ENCODE measurements at places on chromosomes 1 and 21.
A peak's percentile ranks its signal among the peaks of the same experiment; 100 is the strongest.

- DNase-seq, result peak; percentile 70
These were observed at the start of gene SLC19A1 for GRCh38 chr21:45542242-45542666. Gene SLC19A1 (minus strand): TSS chr21:45542440. CDS start chr21:45537959, 4,481 bp downstream.

DNA sequence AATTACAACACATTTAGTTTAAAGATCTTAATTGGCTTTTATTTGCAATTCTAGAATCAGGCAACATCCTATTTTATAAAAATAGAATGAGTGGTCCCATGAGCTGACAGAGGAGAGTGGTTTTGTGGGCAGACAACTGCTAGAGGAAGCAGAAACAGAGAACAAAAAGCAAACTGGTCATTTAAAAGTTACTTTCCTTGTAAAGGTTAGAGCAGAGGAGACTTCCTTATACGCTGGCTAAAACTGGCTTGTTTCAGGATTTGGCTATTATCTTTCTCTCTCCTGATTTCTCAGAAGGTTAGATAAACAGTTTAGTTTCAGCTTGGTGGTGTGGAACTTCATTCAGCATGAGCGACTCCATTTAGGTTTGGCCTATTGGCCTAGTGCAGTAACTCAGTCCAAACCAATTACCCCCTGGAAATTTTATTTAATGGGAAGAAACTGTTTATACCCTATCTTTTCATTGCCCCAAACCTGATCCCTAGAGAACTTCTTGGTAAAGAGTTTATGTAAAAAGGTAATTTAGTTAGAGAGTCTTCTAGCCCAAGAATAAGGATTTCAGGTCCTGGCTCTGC lies 32.2 kb upstream of the IL20 start:
- no peak for DNase-seq

DNA sequence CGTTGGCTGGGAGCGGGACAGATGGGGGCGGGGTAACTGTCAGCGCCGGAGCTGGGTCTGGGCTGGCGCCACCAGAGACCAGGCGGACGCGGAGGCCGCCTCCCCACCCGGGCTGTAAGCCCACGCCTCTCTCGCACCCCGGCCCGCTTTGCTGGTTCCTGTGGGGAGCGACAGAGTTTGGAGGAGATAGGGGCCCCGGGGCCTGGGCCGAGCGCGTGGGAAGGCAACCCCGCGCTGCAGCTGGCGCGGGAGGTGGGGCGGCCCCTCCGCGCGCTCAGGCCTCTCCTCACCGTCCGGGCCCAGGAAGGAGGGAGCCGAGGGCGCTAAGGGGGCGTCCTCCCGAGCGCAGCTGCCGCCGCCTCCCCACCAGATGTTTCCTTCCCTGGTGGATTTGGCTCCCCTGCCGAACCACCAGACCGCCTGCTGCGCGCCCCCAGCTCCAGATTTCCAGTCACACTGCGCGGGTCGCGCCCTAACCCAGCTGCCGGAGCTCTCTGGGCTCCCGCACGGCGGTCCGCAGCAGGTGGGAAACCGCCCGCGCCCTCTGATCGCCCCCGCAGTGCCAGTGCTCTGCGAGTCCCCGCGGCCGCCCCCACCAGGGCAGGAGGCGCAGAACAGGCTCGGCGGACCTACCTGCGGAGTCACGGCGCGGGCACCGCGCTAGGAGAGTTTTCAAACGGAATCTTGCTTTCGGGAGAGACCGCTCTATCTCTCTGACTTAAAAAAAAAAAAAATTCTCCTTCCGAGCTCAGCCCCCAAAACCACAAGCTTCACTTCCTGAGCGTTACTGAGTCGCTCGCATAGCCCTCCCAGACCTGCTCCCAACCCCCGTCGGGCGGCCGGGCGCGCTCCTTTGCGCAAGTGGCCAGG lies 1.1 kb downstream of the GFI1 start:
- DNase-seq, result peak; percentile 71

- DNase-seq, result no peak
These were observed 52.8 kb upstream of the LYPLAL1 start for GRCh38 chr1:219120624-219121544.

DNA sequence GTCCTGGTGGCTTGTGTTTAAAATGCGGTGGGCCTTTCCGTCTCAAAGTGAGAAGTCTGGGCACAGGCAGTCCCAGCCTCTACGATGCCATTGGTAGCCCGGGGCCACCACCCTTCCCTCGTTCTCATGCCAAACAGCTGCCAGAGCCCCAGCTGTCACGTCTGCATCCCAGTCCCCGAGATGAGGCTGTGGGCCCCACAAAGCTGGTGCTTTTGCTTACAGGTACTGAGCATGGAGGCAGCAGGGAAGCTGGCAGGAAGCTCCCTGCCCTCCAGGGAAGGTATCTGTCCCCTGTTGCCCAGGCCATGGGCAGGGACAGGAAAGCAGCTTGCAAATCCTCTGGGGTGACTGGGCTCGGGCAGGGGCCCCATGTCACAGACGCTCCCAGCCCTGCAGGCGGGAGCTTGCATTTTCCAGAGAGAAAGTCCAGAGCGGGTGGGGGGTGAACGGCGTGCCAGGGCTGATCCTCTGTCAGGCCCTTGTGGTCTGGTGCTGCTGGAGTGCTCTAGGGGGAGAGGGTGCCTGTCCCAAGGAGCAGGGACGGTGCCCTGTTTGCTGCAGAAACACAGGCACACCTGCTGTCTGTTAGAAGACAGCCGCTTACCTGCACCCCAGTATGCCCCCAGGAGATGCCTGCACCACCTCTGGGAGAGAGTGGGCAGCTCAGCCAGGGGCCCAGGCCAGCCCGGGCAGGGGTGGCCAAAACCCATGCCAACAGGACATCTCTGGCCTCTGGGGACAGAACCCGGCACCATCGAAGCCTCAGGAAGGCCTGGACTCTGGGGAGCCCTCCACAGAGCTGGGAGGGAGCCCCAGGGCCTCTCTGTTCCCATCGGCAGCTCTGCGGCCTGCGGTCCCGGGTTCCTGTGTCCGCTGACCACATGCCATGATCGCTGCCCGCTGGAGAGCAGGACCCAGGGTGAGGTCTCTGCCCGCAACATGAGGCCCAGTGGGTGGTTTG lies 45.9 kb downstream of the SLX9 start:
- no peak for DNase-seq

GRCh38 chr21:14875704-14876523 lies 188.9 kb downstream of the NRIP1 start:
- no peak for DNase-seq

DNA sequence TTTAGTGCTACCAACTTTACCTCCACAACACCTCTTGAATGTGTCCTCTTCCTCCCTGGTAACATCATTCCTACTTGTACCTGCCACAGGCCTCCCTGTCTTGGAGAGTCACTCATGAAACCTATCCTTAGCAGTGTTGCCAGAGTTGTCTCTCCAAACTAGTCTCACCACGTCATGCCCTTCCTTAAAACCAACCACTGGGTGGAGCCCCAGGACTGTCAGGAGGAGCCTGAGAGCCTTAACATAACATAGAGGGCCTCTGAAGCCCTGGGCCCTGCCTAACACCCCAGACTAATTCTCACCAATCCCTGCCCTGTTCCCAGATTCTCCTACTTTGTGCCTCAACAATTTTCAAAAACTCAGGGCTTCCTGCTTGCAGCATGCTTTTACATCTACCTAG lies 65.3 kb downstream of the ZNF697 start:
- DNase-seq, result no peak

GRCh38 chr1:2414297-2414958 lies 2.1 kb upstream of the PEX10 start:
- peak; percentile 73 for DNase-seq

DNA sequence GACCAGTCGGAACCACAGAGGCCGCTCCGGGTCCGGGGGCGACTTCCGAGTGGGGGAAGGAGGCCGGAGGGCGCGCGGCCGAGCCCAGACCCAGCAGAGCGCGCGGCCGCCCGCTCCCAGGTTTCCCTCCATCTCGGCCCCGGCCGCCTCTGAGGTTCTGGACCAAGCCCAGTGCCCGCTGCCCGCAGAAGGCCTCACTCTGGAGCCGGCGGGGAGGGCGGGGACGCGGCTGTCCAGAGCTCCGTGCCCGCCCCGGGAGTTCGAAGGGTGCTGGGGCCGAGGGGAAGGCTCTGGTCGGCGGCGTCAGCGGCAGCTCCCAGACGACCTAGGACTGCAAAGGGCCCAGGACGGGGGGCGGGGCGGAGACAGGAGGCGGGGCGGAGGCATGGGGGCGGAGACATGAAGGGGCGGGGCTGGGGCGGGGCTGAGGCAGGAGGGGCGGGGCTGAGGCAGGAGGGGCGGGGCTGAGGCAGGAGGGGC lies 48.0 kb upstream of the SLC19A1 start:
- DNase-seq, result peak; percentile 60

GRCh38 chr1:224513383-224513782 lies 78.8 kb upstream of the WDR26 start:
- DNase-seq, result no peak

- DNase-seq, result no peak
These were observed 90.3 kb downstream of the SCMH1 start for GRCh38 chr1:41151846-41152245.

- no peak for DNase-seq
These were observed 21.2 kb upstream of the CHI3L1 start for GRCh38 chr1:203207751-203208150.

- DNase-seq, result no peak
These were observed 146.0 kb downstream of the PBX1 start for GRCh38 chr1:164704954-164705353.

- no peak for DNase-seq
These were observed 56.7 kb upstream of the ATP1A1 start for GRCh38 chr1:116316373-116316772.

DNA sequence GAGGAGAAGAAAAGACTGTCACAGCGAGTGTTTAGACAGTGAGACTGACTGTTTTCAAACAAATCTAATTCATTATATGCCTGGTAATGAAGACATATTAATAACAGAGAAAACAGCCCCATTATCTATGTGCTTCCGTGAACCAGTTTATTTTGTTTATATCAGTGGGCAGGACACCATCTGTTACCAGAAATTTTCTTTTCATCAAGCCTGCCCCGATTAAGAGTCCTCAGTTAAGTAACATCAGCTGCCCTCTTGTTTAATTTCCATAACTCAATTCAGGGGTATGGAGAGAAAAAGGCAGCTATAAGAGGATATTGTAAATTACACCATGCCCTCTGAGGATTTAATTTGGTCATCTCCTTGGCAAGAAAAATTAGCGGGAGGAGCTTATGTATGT lies 94.0 kb downstream of the TMEM200B start:
- no peak for DNase-seq

GRCh38 chr1:242477944-242478343 lies 46.6 kb downstream of the PLD5 start:
- no peak for DNase-seq

DNA sequence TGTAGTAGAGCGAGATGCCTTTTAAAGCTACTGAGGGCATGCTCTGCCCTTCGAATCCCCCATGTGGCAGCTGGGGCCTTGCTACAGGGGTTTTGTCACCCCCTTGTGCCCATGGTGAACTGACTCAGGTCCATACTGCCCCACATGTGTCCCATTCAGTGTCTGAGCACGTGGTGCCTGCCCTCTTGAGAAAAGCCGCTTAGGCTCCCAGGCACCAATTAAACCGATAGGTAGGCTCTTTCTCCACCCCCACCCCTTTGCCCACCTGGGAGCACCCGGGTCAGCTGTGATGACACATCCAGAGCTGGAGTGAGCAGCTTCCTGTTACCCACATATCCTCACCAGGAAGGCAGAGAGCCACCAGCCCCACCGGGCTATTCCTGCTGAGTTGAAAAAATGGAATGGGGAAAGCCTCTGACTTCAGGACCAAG lies 30.5 kb downstream of the TMCC2 start:
- no peak for DNase-seq

GRCh38 chr1:206647224-206647623 lies 11.9 kb downstream of the DYRK3 start:
- no peak for DNase-seq

- DNase-seq, result no peak
These were observed 9.4 kb downstream of the CYP2J2 start for GRCh38 chr1:59917026-59917784.

- DNase-seq, result no peak
These were observed 41.3 kb downstream of the HMCN1 start for GRCh38 chr1:185775501-185775900.

GRCh38 chr1:50605186-50605875 lies 182.1 kb upstream of the DMRTA2 start:
- DNase-seq, result no peak

GRCh38 chr1:153735090-153735420 lies 7.2 kb downstream of the INTS3 start:
- no peak for DNase-seq

- DNase-seq, result no peak
These were observed 23.2 kb downstream of the DDX59 start for GRCh38 chr1:200646515-200646914.

- no peak for DNase-seq
These were observed 478.5 kb downstream of the ADGRL2 start for GRCh38 chr1:82279241-82279640.

- DNase-seq, result no peak
These were observed 4.3 kb upstream of the LHX9 start for GRCh38 chr1:197912739-197913494.

GRCh38 chr1:21294266-21294989 lies 4.2 kb upstream of the ECE1 start:
- DNase-seq, result peak; percentile 98

DNA sequence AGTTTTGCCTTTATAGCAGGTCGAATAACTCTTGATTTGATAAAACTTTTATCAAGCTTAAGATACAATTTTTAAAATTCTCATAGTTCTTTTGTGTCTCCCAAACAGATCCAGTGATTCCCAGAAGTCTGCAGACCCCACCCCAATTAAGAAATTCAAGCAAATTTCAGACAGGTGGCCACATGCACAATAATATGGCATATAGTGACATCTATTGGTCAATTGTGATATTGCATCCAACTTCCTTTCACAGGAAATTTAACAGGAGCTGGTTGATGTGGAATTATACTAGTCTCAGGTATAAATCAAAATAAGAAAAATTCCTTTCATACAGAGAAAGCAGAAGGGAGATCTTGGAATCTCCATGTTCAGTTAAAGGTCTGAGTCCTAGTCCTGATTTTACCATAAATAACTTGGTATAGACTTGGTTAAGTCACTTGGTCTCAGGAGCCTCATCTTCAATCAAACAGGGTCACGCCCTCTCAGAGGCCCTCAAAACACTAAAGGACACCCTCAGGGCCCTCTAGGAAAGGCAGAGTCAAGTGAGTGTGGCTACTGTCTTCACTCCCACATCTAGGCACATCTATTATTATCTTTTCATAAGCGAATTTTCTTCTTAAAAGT lies 24.1 kb downstream of the PIGM start:
- DNase-seq, result peak; percentile 25

GRCh38 chr1:169604781-169605560 lies 18.7 kb upstream of the F5 start:
- peak; percentile 80 for DNase-seq

DNA sequence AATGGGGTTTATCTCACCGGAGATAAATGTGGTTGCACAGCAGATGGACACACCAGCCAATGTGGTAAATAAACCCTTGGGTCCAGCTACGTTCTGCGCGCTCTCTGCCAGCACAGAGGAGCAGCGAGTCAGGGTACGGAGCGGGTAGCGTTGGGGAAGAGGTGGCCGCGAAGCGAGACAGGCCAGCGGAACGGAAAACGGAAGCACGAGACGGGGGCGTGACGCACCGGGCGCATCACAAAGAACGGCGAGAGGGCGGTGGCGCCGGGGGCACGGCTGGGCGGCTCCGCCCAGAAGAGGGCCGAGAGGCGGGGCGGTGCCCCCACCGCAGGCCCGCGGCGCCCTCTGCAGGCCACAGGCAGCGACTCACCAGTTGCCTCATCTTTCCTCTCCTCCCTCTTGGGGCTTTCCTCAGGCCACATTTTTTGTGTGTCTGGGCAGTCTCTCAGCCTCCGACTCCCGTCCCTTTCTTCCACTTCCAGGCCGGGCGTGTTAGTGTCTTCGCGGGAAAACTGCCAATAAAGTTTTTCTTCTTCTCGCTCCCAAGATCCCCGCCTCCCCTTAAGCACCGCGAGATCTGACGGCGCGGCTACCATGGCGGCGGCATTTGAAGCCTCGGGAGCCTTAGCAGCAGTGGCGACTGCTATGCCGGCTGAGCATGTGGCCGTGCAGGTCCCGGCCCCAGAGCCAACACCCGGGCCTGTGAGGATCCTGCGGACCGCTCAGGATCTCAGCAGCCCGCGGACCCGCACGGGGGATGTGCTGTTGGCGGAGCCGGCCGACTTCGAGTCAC lies at the start of gene DDX20:
Gene DDX20, plus strand, starts transcription at position 571 of the 793 bp plus-strand sequence. Its CDS starts 24 bp downstream, at position 595.
- DNase-seq, result peak; percentile 95

Measured in central memory CD4-positive, alpha-beta T cell (primary cell).